ENCODE measurements at places on chromosomes 13 and 19.
A peak's percentile ranks its signal among the peaks of the same experiment; 100 is the strongest.

DNA sequence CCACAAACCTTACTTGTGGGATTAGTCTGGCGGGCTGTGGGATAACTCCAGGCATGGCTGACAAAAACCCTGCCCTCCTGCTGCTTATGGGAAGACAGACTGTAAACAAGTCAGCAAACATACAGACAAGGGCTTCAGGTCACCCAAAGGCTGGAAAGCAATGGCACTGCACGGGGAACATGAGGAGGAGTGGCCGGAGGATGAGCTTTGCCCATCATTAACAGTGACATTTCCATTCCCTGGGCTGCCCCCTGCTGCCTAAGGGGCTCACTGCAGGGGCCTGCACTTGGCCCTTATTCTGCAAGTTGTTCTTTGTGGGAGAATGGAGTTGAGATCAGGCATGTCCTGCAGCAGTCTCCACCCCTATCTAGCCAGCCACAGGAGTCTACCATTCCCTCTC is 91.3 kb downstream of the UQCRFS1 start:
- no peaks in the 10 kb centered on the region for H3K4me1 ChIP-seq
- H3K27ac ChIP-seq, result no peak overlapping the region
- no peak for DNase-seq
- no peaks in the 10 kb centered on the region for H3K27me3 ChIP-seq

DNA sequence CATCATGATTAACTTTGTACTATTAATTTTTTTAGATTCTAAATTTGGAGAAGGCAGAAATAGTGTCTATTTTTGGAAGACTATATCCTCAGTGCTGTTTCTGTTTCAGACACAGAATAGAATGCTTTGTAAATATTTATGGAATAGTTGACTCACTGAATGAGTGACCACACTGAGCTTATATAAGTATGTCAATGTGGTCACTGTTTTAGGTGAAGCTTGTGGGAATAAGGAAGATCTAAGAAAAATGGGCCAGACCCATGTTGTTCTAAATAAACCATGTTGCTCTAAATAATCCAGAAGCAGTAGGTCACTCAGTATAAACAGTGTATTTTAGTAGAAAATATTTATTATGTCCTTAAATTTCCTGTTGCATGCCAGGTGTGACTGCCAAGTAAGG is 45.5 kb upstream of the DACH1 start:
- no peaks in the 10 kb centered on the region for H3K36me3 ChIP-seq
- H3K27ac ChIP-seq, result no peak overlapping the region
- no peaks in the 10 kb centered on the region for H3K27me3 ChIP-seq

GRCh38 chr13:67228916-67229315 is 1.2 kb downstream of the PCDH9 start:
- no peaks in the 10 kb centered on the region for H3K27me3 ChIP-seq
- DNase-seq, result peak; percentile 32
- H3K4me3 ChIP-seq, result peak overlapping the region; percentile 25
- no peaks in the 10 kb centered on the region for H3K36me3 ChIP-seq

DNA sequence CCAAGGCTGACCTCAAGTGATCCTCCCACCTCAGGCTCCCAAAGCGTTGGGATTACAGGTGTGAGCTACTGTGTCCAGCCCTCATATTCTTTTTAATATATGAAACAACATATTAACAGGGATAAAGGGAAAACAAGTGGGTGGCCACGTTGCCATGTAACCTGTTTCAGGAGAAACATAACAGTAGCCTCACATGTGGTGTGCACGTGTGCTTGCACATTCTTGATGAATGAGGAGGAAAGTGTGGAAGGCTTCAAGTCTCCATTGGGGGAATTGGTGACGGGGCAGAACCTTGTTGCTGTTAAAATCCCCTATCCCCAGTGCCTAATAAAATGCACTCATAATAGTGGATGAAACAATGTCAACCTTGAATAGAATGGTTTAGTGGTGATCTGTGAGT is 202.3 kb downstream of the MTUS2 start:
- no peaks in the 10 kb centered on the region for H3K27me3 ChIP-seq
- no peak overlapping the region for H3K27ac ChIP-seq
- DNase-seq, result no peak
- H3K4me3 ChIP-seq, result no peak overlapping the region
- no peaks in the 10 kb centered on the region for H3K36me3 ChIP-seq

DNA sequence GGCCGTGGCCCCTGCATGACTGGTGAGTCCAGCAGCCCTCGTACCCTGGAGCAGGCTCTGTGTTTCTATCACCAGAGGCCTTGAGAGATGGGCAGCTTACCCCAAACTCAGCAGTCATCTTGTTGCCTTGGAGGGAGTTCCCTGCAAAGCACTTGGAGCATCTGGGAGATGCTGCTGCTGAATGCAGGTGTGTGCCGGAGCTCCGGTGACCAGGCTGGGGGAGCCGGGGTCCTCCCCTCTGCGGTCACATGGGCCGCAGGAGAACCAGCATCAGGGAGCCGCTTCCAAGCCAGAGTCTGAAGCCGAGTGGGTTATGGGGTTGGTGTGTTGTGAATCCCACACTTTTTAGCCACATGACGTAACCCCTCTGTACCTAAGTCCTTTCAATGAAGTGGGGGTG is 82.8 kb downstream of the TEX29 start:
- DNase-seq, result no peak
- no peak overlapping the region for H3K27ac ChIP-seq
- no peaks in the 10 kb centered on the region for H3K4me1 ChIP-seq
- peaks cover 3% of the 10 kb centered on the region for H3K27me3 ChIP-seq
- H3K4me3 ChIP-seq, result no peak overlapping the region

- no peaks in the 10 kb centered on the region for H3K4me1 ChIP-seq
- no peak overlapping the region for H3K4me3 ChIP-seq
- H3K27me3 ChIP-seq, result no peaks in the 10 kb centered on the region
- no peaks in the 10 kb centered on the region for H3K36me3 ChIP-seq
- no peak overlapping the region for H3K27ac ChIP-seq
Measured at GRCh38 chr19:30316000-30316491, 56.1 kb upstream of the ZNF536 start.

GRCh38 chr19:34856052-34856451 is 70.7 kb upstream of the ZNF30 start:
- no peaks in the 10 kb centered on the region for H3K36me3 ChIP-seq
- H3K27me3 ChIP-seq, result no peaks in the 10 kb centered on the region
- DNase-seq, result no peak

- no peaks in the 10 kb centered on the region for H3K27me3 ChIP-seq
- no peak for DNase-seq
- H3K4me1 ChIP-seq, result peaks cover 30% of the 10 kb centered on the region
- H3K4me3 ChIP-seq, result no peak overlapping the region
Measured at GRCh38 chr13:33172400-33172799, 113.2 kb downstream of the STARD13 start.

- no peaks in the 10 kb centered on the region for H3K36me3 ChIP-seq
- DNase-seq, result peak; percentile 40
- no peak overlapping the region for H3K4me3 ChIP-seq
- H3K4me1 ChIP-seq, result peaks cover 5% of the 10 kb centered on the region
- H3K27me3 ChIP-seq, result peaks cover 45% of the 10 kb centered on the region
- no peak overlapping the region for H3K27ac ChIP-seq
Measured at GRCh38 chr13:51050021-51050830, 60.8 kb downstream of the C13orf42 start.

DNA sequence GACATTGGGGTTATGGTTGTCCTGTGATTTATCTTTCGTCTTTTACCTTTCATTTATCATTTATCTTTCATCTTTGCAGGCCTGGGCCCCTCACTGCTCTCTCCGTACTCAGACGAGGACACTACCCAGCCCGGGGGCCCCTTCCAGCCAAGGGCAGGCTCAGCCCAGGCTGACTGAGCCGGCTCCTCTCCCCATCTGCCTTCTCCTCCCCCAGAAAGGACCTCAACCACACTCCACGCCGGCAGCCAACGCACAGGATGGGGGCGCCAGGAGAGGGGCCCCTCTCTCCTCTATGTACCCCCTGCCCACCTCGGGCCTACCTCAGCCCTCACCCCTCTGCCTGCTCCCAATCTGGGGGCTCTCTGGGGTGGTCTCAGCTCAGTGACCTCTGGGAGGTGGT is 7.4 kb upstream of the PPP5C start:
- DNase-seq, result no peak
- no peaks in the 10 kb centered on the region for H3K36me3 ChIP-seq
- no peak overlapping the region for H3K27ac ChIP-seq
- no peak overlapping the region for H3K4me3 ChIP-seq

GRCh38 chr13:48892053-48892687 is 83.5 kb upstream of the FNDC3A start:
- no peaks in the 10 kb centered on the region for H3K27me3 ChIP-seq
- DNase-seq, result peak; percentile 92
- H3K36me3 ChIP-seq, result no peaks in the 10 kb centered on the region

DNA sequence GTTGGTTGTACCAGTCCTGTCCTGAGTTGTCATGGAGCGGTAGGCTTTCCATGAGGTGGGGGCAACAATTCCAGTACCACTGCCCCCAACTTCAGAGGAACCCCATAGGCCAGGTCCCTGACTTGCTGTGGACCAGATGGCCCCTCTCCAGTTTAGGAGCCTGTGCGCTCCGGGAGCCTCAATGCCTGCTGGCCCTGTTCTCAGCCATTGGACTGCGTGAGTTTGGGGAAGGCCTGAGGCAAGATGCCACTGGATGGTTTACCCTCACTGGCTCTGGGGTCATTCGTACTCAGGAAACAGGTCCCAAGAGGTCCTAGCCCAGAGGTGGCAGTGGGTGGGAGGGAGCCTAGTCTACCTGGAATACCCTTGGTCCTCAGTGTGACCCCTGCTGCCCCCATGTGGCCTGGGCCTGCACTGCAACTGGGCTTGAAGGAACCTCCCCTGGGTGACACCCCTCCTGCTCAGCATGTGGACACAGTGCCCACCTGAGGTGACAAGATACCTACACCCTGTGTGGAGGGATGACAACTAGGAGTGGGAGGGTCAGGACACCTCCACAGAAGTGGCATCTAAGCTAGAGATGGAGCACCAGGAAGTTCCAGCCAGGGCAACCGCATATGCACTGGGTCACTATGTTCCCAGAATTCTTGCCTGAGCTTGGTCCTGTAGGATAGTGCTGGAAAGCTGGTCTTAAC is 6.0 kb upstream of the PRR19 start:
- no peak overlapping the region for H3K27ac ChIP-seq
- peaks cover 49% of the 10 kb centered on the region for H3K36me3 ChIP-seq
- H3K4me3 ChIP-seq, result no peak overlapping the region
- peak; percentile 41 for DNase-seq

- H3K4me3 ChIP-seq, result no peak overlapping the region
- peak; percentile 61 for DNase-seq
- no peak overlapping the region for H3K27ac ChIP-seq
- no peaks in the 10 kb centered on the region for H3K4me1 ChIP-seq
- H3K36me3 ChIP-seq, result no peaks in the 10 kb centered on the region
- no peaks in the 10 kb centered on the region for H3K27me3 ChIP-seq
Measured at GRCh38 chr19:48340995-48341394, 15.6 kb downstream of the EMP3 start.

- DNase-seq, result peak; percentile 69
- H3K27ac ChIP-seq, result peak overlapping the region; percentile 93
- H3K4me1 ChIP-seq, result peaks cover 32% of the 10 kb centered on the region
- H3K36me3 ChIP-seq, result peaks cover 55% of the 10 kb centered on the region
- H3K4me3 ChIP-seq, result no peak overlapping the region
Measured at GRCh38 chr13:114027046-114027715, 53.3 kb upstream of the C13orf46 start.

- no peak for DNase-seq
- H3K4me1 ChIP-seq, result no peaks in the 10 kb centered on the region
- H3K27me3 ChIP-seq, result peaks cover 57% of the 10 kb centered on the region
- no peak overlapping the region for H3K4me3 ChIP-seq
- no peak overlapping the region for H3K27ac ChIP-seq
Measured at GRCh38 chr19:3268763-3269162, 44.3 kb downstream of the CELF5 start.

- H3K4me3 ChIP-seq, result no peak overlapping the region
- H3K36me3 ChIP-seq, result no peaks in the 10 kb centered on the region
- H3K27me3 ChIP-seq, result no peaks in the 10 kb centered on the region
- no peak for DNase-seq
- no peaks in the 10 kb centered on the region for H3K4me1 ChIP-seq
Measured at GRCh38 chr19:29269641-29270040, 56.7 kb upstream of the UQCRFS1 start.

DNA sequence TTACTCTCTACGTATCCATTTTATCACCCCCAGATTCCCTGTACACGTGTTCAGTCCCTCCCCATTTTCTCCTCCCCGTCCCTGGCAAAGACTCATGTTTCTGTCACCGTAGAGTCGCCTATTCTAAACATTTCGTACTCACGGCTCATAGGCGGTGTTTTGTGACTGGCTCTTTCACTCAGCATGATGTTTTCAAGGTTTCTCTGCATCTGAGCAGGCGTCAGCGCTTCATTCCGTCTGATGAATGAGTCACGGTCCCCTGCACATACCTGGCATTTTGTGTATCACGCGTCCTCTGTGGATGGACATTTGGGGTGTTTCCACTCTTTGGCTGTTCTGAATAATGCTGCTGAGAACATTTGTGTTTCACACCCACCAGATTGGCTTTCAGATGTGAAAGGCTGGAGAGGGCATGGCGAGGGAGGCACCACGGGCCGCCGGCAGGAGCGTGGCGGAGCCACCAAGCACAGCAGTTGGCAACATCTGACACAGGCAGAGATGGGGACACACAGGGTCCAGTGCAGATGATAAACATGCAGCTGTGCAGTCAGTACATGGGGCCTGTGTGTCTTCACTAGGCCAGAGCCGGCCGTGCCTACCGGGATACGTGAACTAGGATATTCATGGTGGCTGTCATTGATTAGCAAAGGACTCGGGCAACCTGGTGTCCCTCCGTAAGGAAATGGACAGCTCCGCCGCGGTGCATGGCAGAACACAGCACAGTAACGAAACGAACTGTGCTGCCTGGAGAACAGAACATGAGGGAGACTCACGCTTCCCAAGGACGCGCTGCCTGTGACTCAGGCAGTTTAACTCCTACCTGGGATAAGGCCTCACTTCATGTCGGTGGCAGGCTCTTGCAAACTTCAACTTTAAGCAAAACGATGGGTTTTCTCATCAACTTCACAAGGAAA is 117.2 kb downstream of the ATP11A start:
- H3K4me3 ChIP-seq, result no peak overlapping the region
- H3K36me3 ChIP-seq, result peaks cover 8% of the 10 kb centered on the region
- DNase-seq, result peak; percentile 47
- H3K4me1 ChIP-seq, result peaks cover 2% of the 10 kb centered on the region
- H3K27ac ChIP-seq, result no peak overlapping the region
- no peaks in the 10 kb centered on the region for H3K27me3 ChIP-seq

All from IMR-90 (cell line).